ENCODE measurements at places on chromosomes 4 and X.

- DNase-seq = no peak
Measured at GRCh38 chrX:662126-662525, 31.5 kb downstream of the SHOX start.

GRCh38 chrX:37332055-37332454 lies 17.1 kb upstream of the PRRG1 start:
- DNase-seq = no peak

DNA sequence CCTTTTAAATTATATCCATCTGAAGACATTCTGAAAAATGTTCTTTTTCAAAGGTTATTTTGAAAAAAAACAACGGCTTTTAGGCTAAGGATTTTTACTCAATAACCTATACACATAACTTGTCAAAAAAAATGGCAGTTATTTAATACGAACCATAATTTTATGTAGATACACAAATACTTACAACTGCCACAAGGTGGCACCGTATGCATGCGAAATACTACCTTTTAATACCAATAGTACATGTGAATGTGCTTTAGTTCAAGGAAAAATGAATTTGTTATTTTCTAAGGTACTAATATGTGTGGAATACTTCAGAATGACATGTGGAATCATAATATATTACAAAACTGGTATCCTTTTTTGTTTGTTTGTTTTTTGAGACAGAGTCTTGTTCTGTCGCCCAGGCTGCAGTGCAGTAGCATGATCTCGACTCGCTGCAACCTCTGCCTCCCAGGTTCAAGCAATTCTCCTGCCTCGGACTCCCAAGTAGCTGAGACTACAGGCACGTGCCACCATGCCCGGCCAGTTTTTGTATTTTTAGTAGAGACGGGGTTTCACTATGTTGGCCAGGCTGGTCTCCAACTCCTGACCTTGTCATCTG lies 4.6 kb upstream of the MAD2L1 start:
- peak; percentile 36 for DNase-seq

- no peak for DNase-seq
Measured at GRCh38 chrX:116285501-116285900, 115.0 kb downstream of the AGTR2 start.

- DNase-seq = no peak
Measured at GRCh38 chrX:42519666-42520231, 258.2 kb downstream of the PPP1R2C start.

DNA sequence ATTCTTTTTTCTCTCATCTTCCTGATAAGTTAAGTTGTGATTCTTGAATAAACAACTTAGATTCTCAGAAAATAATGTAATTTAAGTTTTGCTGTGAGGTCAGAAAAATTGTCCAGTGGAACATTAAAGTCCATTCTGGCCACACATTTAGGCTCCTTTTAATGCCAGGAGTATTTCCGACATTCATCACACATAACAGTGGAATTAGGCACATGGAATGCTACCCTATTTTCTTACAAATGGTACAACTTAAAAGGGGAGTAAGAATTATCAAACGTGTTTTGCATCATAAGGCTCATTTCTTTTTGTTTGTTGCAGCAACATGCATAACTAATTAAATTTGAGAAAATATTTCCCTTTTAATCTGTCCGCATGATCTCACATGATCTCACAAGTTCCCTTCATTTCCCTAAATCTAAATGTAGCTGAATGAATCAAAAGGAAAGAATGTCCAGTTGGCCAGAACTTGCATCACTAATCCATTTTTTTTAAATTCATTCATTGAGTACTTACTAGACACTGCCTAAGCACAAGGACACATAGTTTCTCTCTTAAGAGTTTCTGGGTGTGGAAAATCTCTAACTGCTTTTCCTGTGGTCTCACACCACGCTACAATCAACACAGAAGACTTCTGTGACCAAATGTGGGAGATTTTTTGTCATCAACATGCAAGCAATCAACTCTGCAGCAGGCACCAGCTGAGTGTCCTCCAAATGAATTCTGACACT lies 22.0 kb downstream of the SPARCL1 start:
- DNase-seq = no peak

DNA sequence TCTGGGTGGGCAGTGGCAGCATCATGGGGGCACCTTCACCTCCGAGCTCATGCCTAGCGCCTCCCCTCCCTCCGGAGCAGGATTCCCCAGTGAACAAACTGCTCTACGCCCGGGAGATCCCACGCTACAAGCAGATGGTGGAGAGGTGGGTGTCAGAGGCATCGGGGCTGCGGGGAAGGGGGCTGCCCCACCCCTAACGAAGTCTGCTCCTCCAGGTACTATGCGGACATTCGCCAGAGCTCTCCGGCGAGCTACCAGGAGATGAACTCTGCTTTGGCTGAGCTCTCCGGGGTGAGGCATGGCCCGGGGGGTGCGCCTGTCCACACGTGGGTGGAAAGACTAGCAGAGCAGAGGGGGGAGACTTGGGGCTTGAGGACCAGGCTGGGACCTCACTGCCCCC lies 2.7 kb upstream of the SRPK3 start:
- no peak for DNase-seq

DNA sequence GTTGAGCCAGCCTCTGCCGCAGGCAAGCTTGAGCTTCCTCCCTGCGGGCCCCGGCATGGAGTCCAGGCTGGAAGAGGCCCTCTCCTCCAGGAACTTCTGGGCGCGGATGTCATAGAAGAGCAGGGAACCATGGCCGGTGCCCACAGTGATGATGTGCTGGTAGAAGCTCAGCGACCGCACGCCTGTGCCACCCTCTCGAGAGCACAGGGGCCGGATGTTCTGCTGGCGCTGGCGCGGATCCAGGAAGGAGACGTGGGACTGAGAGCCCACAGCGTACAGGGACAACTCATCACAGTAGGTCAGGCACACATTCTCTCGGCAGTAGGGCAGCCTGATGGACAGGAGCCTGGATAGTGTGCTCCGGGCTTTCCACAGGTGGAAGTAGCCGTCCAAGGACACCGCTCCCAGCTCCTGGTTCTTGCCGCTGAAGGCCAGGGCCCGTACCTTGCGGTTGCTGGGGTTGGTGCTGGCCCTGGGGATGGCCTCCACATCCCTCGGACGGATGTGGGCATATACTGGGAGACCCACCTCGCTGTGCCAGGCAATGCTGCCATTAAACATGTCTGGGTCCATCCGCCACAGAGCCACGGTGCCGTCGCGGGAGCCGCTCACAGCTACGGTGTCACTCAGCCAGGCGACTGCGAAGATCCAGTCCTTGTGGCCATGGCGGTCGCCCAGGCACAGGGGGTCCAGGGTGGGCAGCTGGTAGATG lies 1.2 kb downstream of the DCAF12L2 start:
- no peak for DNase-seq

DNA sequence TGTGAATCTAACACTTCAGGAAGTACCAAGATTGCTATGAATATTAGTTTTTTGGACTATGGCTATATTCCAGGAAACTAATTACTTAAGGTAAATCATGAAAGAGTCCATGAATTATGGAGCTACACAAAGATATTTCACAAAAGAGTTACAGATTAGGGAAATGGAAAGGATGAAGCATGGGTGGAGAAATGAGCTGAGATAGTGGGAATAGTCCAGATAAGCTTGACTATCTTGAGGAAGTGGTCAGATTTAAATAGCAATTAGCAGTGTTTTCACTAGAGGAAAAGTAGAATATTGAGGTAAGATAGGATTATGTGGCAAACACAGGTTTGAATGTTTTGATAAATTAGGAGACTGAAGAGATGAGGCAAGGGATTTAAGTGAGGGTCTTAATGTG lies 42.1 kb upstream of the C1GALT1C1 start:
- DNase-seq = no peak

DNA sequence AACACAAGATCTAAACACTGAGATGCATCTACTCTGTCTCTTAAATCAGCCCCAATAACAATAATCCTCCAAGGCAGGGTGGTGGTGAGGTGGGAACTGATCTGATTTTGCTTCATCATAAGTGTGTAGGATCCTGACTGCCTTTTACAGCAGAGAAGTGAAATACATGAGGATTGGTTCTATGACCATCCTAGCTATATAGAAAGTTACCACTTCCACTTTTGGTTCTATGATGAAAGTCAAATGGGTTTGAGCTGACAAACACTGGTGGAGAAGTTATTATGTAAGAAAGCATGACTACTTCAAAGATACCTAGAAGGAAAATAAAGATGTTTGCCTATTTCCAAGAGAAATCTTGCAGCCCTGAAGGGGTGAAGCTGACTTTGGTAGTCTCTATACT lies 181.6 kb downstream of the NKX6-1 start:
- DNase-seq = no peak

- DNase-seq = no peak
Measured at GRCh38 chr4:55121246-55121645, 4.1 kb downstream of the KDR start.

DNA sequence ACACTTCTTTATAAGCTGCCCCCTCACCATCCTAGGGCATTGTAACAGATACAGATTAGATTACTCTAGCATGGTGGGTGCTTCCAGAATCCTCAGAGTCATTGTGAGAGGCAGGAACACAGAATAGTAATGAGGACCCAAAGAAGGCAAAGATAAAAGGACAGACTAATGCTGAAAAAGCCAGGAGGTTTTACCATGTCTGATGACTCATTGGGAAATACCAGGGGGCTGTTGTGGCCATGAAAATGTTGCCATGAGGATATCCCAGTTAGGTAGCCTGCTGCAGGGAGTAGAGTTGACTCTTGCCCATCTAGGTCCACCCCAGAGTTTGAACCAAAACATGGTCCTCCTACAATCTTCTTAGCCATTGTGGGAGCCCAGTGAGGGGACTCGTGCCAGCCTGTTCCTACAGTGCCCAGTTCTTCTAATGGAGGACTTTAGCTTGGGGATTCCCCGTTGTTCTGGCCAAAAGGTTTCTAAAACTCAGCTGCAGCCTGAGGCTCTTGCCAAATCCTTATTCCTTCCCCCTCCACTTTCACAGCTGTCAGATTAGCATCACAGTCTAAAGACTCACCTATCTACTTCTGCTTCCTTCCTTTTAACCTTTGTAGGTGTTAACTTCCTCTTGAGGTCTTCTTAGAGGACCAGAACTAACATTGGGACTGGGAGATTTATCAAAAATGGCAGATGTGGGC lies 586.0 kb upstream of the AADAT start:
- no peak for DNase-seq

DNA sequence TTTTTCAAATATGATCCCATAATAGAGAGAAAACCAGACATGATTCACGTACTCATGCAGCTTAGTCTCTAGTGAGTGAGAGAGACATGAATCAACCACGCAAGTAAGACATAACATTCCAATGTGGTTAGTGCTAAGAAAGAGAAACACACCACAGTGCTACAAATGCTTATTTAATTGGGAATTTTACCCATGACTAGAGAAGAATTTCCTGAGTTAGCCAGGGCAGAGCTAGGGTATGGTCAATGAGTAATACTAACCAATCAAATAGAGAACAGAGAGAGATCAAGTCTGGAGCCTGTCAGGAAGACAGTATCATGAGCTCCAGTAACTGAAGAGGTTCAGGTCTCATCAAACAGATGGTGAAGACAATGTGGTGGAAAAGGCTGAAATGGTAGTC lies 495.2 kb downstream of the PDGFC start:
- no peak for DNase-seq

- no peak for DNase-seq
Measured at GRCh38 chrX:19064175-19064574, 58.1 kb downstream of the ADGRG2 start.

DNA sequence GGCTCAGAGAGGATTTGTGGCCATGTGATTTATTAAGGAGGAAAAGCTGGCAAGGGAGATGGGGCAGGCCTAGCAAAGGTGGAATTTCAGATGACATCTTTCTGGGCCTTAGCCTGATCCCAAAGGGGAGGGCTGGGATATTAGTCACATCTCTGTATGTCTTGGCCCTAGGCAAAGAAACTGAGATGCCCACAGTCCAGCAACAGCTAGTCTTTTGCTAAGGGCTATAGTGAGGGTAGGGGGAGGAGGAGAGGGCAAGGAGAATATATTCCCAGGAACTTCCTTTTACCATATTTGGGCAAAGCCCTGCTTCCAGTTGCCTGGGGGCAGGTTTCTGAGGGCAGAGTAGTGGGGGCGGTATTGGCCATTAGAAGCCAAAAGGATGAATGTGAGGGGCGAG lies 209.8 kb upstream of the NR3C2 start:
- no peak for DNase-seq

DNA sequence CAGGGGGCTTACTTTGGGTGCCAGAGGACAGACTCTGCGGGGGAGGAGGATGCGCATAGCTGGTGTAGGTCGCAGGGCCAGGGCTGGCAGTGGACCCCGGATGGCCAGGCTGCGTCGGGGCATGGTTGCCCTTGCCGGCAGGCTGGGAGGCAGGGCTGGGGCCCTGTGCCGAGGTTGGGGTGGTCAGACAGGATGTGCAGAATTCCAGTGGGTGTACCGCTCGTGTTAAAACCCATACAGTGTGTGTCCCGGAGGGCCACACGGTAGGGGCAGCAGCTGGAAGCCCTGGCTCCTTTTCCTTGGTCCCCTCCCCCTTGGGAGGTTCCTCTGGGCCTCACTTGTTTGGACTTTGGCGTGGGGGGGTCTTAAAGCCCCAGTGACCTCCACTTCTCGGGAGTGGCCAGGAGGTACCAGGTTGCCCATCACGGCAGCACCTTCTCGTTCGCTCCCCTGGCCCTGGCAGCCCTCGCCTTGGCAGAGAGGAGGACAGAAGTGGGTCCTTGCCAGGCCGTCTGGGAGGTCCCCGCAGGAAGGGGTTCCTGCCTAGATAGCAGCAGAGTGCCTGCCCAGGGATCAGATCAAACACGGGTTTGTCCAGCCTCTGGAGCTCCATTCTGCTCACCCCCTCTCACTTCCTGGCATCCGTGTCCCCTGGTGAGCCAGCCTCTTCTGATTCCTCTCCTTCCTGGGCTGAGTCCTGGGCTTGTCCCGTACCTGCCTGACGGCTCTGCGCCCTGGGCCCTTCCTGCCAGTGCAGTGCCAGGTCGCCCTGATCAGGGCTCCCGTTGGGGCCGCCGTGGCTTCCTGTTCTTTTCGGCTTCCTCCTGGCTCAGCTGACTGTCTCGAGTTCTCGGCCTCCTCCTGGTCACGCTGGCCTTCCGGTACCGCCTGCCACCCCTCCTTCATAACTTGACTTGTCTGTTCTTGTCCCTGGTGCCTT lies 56.7 kb upstream of the HGFAC start:
- no peak for DNase-seq

GRCh38 chr4:36363024-36363423 lies 81.6 kb downstream of the DTHD1 start:
- DNase-seq = no peak

- no peak for DNase-seq
Measured at GRCh38 chr4:55661398-55662056, 25.4 kb upstream of the NMU start.

GRCh38 chr4:77367638-77368037 lies 210.6 kb downstream of the CCNG2 start:
- DNase-seq = no peak

GRCh38 chrX:134373736-134374135 lies 86.2 kb upstream of the HPRT1 start:
- no peak for DNase-seq

Data from activated gamma-delta T cell treated with Interleukin-2 at 50 U/mL for 16 hours (primary cell).